HEK293T (cell line): ENCODE measurements at places on chromosomes 4 and X.
A peak's percentile ranks its signal among the peaks of the same experiment; 100 is the strongest.

- no peak for DNase-seq
These were observed 63.7 kb downstream of the HMGB2 start for GRCh38 chr4:173270312-173271027.

DNA sequence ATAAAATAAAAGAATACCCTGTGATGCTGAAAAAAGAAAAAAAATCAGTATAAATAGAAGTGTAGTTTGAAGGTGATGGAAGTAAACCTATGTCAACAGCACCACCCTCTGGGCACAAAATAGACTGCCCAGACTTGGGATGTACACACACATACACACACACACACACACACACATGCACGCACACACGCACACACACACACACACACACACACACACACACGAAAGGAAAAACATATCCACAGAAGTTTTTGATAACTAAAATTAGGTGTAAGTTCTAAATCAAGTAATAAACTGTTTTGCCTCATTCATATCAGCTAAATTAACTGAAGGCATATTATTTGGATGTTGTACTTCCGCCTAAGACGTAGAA is 40.5 kb downstream of the ANXA5 start:
- peak; percentile 52 for DNase-seq

DNA sequence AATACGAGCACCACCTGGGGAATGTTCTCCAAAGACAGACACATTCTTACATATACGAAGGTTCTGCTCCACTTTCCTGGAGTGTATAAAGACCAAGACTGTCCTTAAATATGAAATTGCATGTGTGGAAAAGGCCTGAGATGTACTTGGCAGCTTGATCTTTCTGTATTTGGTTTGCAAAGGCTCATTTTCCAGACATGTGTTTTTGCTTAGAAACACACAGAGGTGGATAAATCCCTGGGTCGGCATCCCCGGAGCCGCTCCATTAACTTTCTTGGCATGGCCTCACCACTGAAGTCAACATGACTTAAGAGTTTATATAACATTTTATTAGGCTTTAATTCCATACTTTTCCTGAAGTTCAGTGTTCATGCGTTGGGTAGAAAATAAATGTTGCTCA is 239.4 kb downstream of the LDB2 start:
- no peak for DNase-seq

- no peak for DNase-seq
These were observed 808 bp downstream of the THAP6 start for GRCh38 chr4:75514949-75515612.

DNA sequence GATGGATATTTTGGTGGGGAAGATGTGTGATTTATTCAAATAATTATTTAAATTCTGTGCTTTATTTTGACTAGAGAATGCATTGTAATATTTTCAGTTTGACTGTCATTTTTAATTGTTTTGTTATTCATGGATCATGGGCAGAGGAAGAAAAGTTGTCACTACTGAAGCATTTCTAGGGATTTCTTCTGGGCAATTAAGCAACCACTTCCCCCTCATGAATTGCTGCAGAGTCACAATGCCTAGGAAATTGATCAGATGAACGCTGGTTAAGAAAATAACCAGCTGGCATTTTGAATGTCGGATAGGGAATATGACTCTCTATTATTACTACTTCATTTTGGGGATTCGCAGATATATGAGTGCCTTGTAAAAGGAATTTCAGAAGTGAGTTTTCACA is 283.3 kb downstream of the IL15 start:
- DNase-seq: no peak

- no peak for DNase-seq
These were observed 22.6 kb downstream of the ZNF280C start for GRCh38 chrX:130246084-130246483.

GRCh38 chr4:183635321-183635720 is 23.7 kb downstream of the RWDD4 start:
- no peak for DNase-seq

GRCh38 chr4:155738548-155738947 is 20.3 kb upstream of the GUCY1B1 start:
- DNase-seq: no peak

- no peak for DNase-seq
These were observed 96.5 kb upstream of the PGRMC2 start for GRCh38 chr4:128384091-128384520.

DNA sequence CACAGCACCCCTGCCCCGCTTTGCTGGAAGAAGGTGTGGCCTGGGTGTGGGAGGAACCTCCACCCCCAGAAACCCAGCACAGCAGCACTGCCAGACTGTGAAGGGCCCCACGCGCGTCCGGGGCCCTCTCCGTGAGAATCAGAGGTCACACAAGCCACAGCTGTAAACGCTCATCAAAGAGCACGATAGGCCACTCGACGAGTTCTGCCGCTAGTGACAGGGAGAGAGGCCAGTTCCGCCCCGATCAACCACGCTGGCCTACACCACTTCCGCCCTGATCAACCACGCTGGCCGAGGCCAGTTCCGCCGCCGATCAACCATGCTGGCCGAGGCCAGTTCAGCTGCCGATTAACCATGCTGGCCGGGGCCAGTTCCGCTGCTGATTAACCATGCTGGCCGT is 25.9 kb upstream of the ADRA2C start:
- no peak for DNase-seq

- no peak for DNase-seq
These were observed 78.7 kb downstream of the ARAP2 start for GRCh38 chr4:36165631-36166005.

GRCh38 chr4:81304871-81305270 is 89.8 kb upstream of the PRKG2 start:
- DNase-seq: no peak

- no peak for DNase-seq
These were observed 36.7 kb downstream of the DIAPH2 start for GRCh38 chrX:96721354-96721753.

DNA sequence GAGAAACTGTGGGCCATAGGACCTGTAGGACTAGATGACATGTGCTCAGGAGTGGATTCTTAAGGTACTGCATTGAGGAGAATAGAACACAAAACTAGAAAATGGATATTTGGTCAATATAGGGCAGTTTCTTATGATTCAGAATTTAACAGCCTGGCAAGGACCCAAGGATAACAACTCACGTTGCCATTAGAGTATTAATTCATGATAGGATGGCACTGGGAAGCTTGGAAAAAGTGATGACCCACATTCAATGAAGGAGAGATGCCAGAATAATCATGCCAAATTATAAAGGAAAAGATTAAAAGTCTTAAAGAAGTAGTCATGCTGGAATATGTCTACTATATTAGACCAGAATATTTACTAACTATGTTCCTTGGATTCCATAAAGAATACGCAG is 594.5 kb downstream of the ANKRD50 start:
- DNase-seq: no peak

- DNase-seq: no peak
These were observed 11.8 kb downstream of the GAB1 start for GRCh38 chr4:143348233-143349077.

- DNase-seq: no peak
These were observed 9.9 kb downstream of the TEC start for GRCh38 chr4:48259748-48260147.

- no peak for DNase-seq
These were observed 352.2 kb upstream of the CPEB2 start for GRCh38 chr4:14650127-14650526.

- DNase-seq: no peak
These were observed 394.8 kb upstream of the TENM3 start for GRCh38 chr4:181848357-181848756.

DNA sequence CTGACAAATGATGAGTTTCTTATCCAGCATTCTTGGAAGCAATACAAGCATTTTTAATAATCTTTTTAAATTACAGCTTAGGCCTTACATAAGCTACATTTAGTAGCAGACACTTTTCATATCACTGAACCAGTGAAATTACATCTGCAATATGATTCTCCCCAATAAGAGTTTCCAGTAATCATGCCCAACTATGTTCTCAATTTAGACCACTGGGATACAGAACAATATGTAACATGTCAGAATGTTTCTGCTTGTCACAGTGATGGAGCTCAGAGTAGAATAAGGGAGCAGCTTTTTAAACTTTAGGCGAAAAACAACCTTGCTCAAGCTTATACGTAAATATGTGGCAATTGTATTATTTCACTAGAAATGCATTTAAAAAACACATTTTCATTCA is 1132.2 kb downstream of the FAT4 start:
- DNase-seq: no peak

GRCh38 chr4:62018537-62018936 is 818.4 kb downstream of the ADGRL3 start:
- no peak for DNase-seq

DNA sequence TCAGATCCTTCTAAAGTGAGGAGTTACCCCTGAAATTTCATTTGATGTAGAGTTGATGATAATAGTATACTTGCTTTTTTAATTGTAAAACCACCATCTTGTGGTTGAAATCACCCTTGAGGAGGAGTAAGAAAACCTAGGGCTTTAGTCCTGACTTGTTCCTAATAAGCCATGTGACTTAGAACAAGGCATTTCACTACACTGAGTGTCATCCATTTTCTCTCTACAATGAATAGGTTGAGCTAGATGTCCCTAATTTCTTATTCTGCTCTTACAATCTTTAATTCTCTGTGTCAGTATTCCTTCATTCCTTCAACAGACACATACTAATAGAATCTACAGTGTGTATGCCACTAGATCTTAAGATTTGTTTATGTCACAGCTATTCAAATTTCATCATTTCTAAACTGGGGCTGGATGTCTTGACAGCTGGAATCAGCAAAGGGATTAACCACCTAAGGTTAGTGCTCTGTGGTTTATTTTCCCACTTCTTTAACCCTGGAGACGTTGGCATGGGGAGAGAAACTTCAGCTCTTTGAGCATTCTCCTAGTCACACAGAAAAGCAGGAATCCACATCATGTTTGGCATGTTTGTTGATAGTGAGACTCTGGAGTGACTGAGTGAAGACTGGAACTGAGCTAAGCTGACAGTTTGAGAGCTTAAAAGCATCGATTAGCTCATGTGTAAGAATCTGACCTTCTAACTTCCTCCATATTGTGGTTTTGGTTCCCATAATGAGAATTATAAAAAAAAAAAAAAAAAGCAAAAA is 246.3 kb downstream of the NDST4 start:
- DNase-seq: no peak

GRCh38 chr4:190014771-190015537 is 12.1 kb downstream of the FRG2 start:
- DNase-seq: no peak

GRCh38 chr4:54930226-54930625 is 195.2 kb downstream of the KDR start:
- DNase-seq: no peak

DNA sequence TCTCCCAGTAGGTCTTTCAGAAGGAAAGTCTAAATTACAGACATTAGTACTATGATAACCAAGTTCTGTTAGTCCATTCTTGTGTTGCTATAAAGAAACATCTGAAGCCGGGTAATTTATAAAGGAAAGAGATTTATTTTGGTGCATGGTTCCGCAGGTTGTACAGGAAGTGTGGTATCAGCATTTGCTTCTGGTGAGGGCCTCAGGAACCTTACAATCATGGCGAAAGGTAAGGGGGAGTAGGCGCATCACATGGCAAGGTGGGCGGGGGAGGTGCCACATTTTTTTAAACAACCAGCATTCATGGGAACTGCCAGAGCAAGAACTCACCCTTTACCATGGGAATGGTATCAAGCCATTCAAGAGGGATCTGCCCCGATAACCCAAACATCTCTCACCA is 26.2 kb upstream of the USP46 start:
- DNase-seq: no peak

- DNase-seq: no peak
These were observed 6.0 kb downstream of the FGF16 start for GRCh38 chrX:77453190-77453589.

DNA sequence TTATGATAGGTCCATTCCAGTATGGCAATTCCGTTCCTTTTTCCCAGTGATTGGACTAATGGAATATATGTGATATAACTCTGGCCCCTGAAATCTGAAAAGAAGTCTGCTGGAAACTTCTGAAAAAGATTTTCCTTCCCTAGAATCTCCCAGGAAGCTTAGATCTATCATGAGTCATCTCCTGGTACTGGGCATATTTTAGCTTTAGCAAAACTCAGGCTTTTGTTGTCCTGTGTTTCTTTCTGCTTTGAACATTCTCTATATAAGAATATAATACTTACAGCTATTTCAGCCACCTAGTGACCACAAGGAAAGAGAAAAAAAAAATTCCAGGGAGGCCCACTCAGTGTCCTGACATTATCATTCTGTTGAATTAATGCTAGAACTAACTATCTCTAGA is 597.2 kb upstream of the GRIA3 start:
- no peak for DNase-seq

GRCh38 chr4:1206299-1207156 is 34.1 kb upstream of the SPON2 start:
- no peak for DNase-seq

DNA sequence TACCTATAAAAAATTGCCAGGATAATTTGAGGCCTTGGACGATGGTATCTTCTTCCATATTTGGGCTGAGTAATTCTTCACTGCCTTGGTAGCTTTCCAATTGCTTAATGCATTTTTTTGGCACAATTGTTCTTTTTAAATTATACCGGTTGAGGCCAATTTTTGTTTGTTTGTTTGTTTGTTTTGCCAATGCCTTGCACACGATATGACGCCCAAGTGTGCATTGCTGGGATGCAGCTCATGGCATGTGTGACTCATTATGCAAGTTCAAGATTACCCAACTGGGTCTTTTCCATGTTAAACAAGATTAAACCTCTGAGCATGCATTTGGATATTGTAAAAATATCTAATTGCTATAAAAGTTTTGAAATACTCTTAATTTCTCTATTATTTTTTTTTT is 71.1 kb upstream of the KCNIP4 start:
- no peak for DNase-seq

DNA sequence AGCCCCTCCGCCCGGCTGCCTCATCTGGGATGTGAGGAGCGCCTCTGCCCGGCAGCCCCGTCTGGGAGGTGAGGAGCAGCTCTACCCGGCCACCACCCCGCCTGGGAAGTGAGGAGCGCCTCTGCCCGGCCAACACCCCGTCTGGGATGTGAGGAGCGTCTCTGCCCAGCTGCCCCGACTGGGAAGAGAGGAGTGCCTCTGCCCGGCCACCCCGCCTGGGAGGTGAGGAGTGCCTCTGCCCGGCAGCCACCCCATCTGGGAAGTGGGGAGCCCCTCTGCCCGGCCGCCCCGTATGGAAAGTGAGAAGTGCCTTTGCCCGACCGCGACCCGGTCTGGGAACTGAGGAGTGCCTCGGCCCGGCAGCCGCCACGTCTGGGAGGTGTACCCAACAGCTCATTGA is 74.3 kb upstream of the TNIP3 start:
- DNase-seq: no peak

GRCh38 chr4:152699313-152699712 is 19.5 kb upstream of the TMEM154 start:
- DNase-seq: no peak
